ENCODE measurements at places on chromosomes 4 and X. TPM values are rescaled to one million over a fixed set of nuclear protein-coding genes. Genes with fewer than 3 reads are reported as not detected.

The PAGE5 gene
- not detected for total RNA-seq

The SMIM10L2A gene
- 1.3 TPM for total RNA-seq

The TXK gene
- 67.0 TPM for total RNA-seq

The RAB9B gene
- total RNA-seq: 0.11 TPM

The GJB1 gene
- total RNA-seq: not detected

The PAGE1 gene
- not detected for total RNA-seq

The IGFBP7 gene
- 0.45 TPM for total RNA-seq

The PRR32 gene
- total RNA-seq: not detected

The ASB12 gene
- total RNA-seq: not detected

The COQ2 gene
- total RNA-seq: 9.2 TPM

The CYLC1 gene
- not detected for total RNA-seq

DNA sequence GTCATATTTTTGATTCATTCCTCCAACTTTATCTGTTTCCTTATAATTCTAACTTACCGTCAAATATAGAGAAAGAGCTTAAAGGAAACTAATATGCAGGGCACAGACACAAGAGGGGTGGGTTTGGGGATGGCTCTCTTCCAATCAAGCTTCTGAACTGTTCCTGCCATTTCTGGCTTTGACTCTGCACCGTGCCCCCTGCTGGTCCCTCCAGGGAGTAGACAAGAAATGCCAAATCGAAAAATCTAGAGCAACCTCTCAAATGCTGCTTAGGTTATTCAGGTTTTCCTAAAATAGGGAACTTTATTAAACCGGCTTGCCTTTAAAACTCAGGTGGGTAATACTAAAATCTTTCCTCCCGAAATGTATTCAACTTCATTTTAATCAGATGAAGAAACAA, 39.8 kb upstream of the VCX3A start:
- no peak overlapping the region for H3K4me3 ChIP-seq
- H3K27ac ChIP-seq: no peak overlapping the region
- H3K4me1 ChIP-seq: no peaks in the 10 kb centered on the region
- H3K36me3 ChIP-seq: no peaks in the 10 kb centered on the region

- no peaks in the 10 kb centered on the region for H3K36me3 ChIP-seq
- H3K27me3 ChIP-seq: no peaks in the 10 kb centered on the region
- no peak overlapping the region for H3K4me3 ChIP-seq
These were observed 54.5 kb upstream of the FBXW7 start for GRCh38 chr4:152590179-152591031.

DNA sequence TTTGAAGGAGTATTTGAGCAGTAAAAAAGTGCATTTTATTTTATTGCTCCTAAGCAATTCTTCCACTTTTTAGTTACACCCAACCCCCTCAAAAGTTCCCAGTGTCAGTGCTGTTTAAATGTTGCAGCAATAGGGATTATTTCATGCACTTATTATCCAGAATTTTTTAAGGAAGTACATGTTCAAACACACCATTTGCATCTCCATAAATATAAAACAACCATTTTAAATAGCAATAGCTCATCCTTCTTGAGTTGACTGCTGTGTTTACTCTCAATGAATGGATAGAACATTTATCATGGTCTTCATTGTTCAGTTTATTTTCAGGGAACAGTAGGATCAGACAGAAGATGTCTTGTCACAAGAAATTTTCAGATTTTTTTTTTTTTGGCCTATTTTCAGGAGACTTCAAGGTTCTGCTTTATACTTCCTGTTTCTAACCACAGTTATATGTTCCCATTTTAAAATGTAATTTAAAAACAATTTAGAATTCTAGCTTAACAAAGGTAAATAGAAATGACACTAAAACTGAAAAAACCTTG, 171.9 kb downstream of the TMA16 start:
- H3K4me1 ChIP-seq: peaks cover 13% of the 10 kb centered on the region
- no peak overlapping the region for H3K4me3 ChIP-seq
- no peak overlapping the region for H3K27ac ChIP-seq
- no peak for DNase-seq
- no peaks in the 10 kb centered on the region for H3K27me3 ChIP-seq

- no peaks in the 10 kb centered on the region for H3K36me3 ChIP-seq
- H3K4me3 ChIP-seq: no peak overlapping the region
- no peaks in the 10 kb centered on the region for H3K27me3 ChIP-seq
- H3K27ac ChIP-seq: no peak overlapping the region
- H3K4me1 ChIP-seq: no peaks in the 10 kb centered on the region
- DNase-seq: no peak
These were observed 94.8 kb downstream of the ARSJ start for GRCh38 chr4:113884655-113885054.

GRCh38 chrX:130196466-130196865, 24.7 kb downstream of the RAB33A start:
- no peaks in the 10 kb centered on the region for H3K4me1 ChIP-seq
- DNase-seq: no peak
- no peaks in the 10 kb centered on the region for H3K36me3 ChIP-seq
- no peaks in the 10 kb centered on the region for H3K27me3 ChIP-seq
- no peak overlapping the region for H3K4me3 ChIP-seq

GRCh38 chr4:103046416-103047290, 27.1 kb upstream of the SLC9B1 start:
- no peak overlapping the region for H3K4me3 ChIP-seq
- no peaks in the 10 kb centered on the region for H3K27me3 ChIP-seq
- H3K36me3 ChIP-seq: peaks cover 28% of the 10 kb centered on the region
- H3K4me1 ChIP-seq: no peaks in the 10 kb centered on the region
- H3K27ac ChIP-seq: no peak overlapping the region

DNA sequence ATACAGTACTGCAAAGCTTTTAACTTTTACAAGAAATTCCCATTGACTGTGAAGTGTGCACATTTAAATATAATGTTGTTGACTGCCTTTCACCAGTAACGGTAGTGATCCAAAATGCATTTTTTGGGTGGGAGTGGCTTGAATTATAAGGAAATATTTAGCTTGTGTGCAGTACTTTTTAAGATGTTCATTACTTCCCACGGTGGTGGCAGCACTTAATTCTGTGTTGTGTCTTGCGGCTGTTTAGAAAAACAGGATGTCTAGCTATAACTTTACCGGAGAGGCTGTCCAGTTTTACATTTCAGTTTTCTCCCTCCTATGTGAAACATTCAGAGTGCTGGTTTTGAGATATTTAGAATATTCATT, 1.7 kb downstream of the TMEM131L start:
- peaks cover 40% of the 10 kb centered on the region for H3K4me1 ChIP-seq
- no peaks in the 10 kb centered on the region for H3K27me3 ChIP-seq
- H3K4me3 ChIP-seq: peak overlapping the region; percentile 98
- H3K27ac ChIP-seq: peak overlapping the region; percentile 89
